ENCODE measurements at places on chromosomes 13 and 19.
A peak's percentile ranks its signal among the peaks of the same experiment; 100 is the strongest.

DNA sequence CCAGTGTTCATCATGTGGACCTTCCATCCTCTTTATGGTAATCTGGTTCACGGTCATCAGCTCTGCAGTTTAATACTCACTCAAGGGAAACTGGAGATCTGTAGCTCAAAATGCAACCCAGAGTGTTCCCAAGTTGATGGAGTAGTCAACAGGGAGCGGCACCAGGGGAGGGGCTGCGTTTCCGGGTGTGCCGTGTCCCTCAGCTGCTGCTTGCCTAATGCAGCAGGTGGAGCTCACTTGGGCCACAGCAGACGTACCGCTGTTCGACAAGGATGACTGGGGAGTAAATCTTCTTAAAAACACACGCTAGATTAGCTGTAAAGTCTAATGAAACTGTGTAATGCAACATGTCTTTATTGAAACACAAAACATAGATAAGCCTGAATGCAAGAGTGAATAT, 81.1 kb downstream of the TNFSF13B start:
- no peak for DNase-seq

DNA sequence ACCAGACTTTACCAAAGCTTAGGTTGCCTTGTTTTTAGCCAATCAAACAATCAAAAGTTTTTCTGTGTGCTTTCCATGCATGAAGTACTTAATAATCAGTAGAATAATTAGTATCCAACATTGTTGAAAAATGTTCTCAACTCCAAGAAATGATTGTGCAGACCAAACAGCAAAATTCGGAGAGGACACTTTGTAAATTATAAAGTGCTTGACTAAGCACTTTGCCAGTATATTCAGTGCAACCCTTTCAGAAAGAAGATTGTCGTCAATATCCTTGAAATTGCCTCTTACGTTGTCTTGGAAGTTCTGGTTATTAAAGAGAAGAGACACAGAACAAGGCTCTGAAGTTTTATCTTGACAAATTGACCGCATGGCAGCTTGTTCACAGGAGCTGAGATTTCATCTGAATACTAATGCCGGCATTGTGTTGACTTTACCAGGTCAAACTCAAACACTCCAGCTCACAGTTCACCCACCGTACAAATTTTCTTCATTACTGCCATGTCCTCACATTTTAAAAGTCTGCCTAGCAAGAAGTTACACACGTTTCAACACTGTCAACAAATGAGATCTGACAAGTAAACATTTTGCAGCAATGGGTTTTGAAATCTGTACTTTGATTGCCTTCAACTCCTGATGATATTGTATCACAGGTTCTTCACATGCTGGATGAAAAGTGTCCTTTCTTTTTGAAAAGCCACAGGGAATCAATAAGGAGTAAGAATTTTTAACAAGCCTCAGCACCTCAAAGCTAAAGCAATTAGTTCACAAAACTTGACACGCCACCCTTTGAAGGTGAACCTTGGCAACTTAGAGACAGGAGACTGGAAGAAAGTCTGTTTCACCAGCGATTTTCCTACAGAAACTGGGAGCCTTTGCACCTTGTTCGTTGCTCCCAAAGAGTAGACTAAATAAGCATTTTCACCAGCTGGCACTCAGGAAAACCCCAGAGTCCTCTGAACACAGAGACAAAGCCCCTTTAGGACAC, 150.9 kb downstream of the RFC3 start:
- DNase-seq, result no peak

GRCh38 chr13:60619461-60619860, 222.4 kb downstream of the TDRD3 start:
- no peak for DNase-seq

DNA sequence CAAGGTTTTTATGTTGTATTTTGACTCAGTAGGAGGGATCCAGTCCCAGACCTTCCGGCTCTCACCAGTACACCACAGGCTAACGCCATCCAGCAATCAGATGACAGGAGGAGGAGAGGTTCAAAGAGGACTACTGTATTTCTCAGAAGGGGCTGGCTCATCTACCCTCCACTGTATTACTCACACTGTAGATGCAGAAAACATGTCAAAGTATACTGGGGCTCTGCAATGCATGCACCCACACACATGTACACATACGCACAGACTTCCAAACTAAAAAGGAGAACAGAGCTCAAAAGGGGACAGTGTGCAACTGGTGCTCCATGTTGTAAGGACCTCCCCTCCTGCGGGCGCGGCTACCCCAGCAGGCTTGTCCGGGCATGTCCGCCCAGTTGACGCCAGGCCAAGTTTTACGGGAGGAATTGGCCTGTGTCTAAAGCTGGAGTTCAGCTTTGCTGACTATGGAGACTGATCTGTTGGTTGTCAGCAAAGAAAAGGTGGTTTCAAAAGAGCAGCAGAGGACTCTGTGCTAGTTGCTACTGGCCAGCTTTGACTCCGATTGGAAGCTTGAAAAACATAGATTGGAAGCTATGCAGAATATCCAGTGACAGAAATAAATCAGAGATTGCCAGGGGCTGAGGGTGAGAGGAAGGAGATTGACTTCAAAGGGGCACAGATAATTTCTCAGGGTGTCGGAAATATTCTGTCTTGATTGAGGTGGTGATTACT, 314.2 kb downstream of the DLEU7 start:
- peak; percentile 21 for DNase-seq

DNA sequence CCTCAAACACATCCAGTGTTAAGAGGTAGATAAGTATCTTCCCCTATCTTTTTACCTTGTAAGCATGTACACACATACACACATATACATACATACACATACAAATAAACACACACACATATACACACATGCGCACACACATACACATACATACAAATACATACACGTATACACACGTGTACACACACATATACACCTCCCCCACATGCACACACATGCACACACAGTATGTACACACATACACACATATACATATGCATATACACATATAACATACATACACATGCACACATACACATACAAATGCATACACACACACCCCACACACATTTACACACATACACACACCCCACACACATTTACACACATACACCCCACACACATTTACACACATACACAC, 24.1 kb downstream of the ADGRE1 start:
- DNase-seq, result no peak

DNA sequence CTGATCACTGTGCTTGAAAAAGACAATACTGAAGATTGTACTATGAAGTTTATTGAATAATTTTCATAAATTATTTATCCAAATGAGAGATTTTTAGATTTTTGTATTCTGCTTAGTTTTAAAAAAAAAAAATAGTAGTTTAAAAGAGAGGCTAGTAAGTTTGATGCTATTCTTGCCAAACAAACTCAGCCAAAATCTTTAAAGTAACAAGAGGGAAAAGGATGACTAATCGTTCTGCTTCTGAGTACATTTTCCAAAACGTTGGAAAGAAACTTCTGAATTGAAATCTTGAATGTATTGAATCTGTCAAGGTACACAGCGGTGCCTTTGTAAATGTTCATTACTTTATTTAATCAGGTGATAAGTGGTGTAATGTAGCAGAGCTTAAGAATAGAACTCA, 34.4 kb downstream of the NUP58 start:
- DNase-seq, result no peak

DNA sequence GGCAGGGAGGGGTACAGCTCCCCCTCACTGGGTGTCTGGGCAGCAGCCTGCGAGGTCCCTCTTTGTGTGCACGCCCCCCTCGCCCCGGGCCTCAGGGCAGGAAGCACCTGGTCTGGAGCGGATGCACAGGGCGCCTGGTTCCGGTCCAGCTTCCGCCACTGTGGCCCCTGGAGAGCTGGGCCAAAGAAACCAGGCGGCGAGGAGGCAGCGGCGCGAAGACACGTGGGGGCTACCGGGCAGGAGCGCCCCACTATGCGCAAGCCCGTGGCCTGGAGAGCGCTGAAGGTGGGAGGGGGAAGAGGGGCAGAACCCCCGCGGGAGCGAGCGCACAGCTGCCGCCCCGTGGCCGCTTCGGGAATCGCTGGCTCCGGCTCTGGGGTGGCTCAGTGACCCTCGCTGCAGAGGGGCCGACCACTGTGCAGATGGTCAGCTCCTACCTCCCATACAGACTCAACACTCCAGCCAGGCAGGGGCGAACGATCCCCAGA, 1.7 kb upstream of the LYL1 start:
- DNase-seq, result no peak

- DNase-seq, result no peak
Observed at GRCh38 chr13:105491345-105491744, 1044.1 kb downstream of the EFNB2 start.
